Immature natural killer cell (primary cell): ENCODE measurements at places on chromosomes 7 and 10. TPM values are rescaled to one million over a fixed set of nuclear protein-coding genes. Genes with fewer than 3 reads are reported as not detected.

DNA sequence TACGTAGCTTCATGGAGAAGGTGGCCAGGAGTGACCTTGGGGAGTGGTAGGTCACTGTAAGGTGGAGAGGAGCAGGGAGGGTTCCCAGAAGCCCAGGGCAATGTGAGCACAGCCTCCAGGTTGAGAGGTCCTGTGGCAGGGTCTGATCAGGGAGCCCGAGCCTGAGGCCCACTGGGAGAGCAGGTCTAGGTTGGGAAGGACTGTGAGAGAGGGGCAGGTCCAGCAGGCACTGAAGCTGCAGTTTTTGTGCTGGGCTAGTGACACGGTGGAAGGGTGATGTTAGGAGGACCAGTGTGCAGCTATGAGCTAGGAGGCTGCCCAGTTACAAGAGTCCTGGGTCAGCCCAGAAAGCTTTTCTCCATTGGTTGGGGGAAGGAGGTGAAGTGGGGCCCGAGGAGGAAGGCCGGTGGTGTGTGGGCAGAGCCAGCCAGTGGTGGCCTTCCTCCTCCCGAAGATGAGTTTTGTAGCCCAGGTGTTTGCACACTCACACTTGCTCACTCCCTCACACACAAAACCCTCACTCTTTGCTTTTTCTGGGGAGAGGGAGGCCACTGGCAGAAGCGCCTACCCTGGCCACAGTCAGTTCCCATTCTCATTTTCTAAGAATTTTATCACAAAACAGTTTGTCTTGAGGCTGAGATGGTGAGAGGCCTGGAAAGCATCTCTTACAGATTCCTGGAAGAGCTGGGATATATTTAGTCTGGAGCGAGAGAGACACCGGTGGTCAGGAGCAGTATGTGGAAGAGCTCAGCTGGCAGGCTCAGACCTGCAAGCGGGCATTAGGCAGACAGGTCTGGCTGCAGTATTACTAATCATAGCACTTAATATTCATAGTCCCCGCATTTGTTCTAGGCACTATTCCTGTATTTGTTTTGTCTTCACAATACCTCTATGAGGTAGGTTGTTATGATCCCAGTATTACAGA is 57.1 kb downstream of the ZNF467 start:
- no peak for DNase-seq

- no peak for DNase-seq
Observed at GRCh38 chr10:102597131-102597991, 46.9 kb upstream of the TRIM8 start.

DNA sequence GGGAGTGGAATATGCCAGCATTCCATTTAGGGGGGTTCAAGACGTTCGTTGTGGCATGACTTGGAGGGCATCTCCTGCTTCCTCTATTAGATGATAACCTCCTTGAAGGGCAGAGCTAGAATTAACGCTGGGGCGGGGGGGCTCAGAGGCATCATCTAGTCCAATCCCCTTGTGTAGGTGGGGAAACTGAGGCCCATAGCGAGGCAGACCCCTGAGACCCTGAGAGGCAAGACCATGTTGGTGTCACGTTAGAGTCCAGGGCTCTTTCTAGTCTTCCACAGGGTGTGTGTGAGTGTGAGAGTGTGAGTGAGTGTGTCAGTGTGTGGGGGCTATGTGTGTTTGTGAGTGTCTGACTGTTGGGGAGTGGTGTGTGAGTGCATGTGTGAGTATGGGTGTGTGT is 29.3 kb upstream of the NUB1 start:
- no peak for DNase-seq

GRCh38 chr7:69364813-69365643 is 233.2 kb upstream of the AUTS2 start:
- no peak for DNase-seq

The PLXNA4 gene
- 0.56 TPM for polyA plus RNA-seq

- no peak for DNase-seq
Observed at GRCh38 chr7:102814025-102814471, 65.2 kb downstream of the FAM185A start.

DNA sequence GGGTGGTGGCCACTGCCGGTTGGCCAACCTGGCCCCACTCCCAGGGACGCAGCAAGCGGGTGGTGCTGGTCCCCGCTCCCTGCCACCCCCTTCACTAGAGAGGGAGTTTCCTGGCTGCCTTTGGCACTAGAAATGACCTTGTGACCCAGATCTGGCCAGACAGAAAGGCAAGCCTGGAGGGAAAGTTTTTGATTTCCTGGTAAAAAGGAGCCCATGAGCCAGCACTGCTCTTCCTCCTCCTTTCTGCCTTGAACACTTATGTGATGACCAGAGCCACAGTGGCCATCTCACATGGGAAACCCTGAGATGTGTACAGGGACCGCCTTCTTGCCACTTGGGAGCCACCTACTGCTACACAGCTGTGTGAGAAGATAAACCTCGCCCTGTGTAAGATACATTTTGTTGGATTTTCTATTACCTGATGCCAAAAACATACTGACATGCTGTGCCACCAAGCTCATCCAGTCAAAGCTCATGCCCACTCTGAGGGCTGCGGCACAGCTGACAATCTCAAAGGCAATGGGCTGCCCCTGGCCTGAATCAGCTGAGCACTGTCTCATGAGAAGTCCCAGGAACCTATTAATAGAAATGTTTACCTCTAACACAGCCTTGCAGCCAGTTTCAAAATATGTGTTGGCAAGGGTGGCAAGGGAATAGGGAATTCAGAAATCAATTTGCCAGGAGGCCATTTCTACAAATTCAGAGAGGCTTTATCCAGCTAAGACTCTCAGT is 94.0 kb downstream of the CYTH3 start:
- DNase-seq = no peak

The ANKRD1 gene
- not detected for polyA plus RNA-seq

- DNase-seq = no peak
Observed at GRCh38 chr7:84384417-84384816, 189.8 kb upstream of the SEMA3A start.

The SPDYE16 gene
- 0.07 TPM for polyA plus RNA-seq

The LOXL4 gene
- 0.18 TPM for polyA plus RNA-seq

DNA sequence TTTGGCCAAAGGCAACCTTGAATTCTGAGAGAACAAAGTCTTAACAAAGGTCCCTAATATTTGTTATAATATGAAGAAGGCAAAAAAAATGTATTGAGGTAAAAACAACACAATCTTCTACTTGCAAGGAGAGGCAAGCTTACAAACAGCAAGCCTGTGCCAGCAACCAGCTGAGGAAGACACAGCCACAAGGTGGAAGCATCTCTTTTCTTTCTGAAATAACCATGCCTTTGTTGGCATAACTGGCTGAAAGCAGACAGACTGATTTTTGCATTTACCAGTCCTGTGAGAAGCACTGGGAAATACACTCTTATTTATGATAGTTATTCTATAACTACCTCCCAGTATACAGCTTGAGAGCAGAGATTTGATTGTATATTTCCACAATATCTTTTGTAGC is 292.0 kb downstream of the PHTF2 start:
- no peak for DNase-seq
